ENCODE measurements at places on chromosomes 2 and 18. TPM values are rescaled to one million over a fixed set of nuclear protein-coding genes. Genes with fewer than 3 reads are reported as not detected.

Gene SERPINB7
- total RNA-seq: not detected

DNA sequence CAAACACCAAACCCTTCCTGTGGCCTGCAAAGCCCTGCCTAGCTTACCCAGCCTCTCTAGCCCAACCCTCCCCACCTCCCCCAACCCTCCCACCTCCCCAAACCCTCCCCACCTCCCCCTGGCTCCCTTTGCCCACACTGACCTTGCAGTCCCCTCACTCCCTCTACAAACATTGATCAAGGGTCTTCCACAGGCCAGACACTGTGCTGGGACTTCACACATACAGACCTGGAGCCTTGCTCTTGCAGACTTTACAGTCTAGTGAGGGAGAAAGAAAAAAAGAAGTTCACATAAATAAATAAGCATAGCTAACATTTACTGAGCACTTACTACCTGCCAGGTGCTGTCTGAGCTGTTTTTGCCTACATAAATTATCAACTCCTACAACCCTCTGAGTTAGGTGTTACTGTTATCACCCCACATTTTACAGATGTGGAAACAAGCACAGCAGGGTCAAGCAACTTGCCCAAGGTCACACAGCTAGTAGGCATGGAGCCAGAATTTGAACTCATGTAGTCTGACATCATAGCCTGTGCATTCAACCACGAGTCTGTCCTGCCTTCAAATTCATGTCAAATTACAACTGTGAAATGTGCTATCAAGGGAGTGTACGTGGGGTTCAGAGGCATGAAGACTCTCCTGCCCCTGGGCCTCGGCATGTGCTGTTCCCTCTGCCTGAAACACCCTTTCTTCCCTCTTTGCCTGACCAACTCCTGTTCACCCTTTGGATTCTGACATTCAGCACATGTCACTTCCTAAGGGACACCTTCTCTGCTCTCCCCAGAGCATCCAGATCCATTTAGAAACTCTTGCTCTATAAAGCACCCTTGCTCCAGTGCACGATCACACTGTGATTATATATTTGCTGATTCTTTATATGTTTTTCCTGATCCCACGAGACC lies 209.9 kb downstream of the TNS1 start:
- H3K4me3 ChIP-seq: no peak overlapping the region
- H3K27me3 ChIP-seq: no peaks in the 10 kb centered on the region
- no peak for DNase-seq
- H3K36me3 ChIP-seq: no peaks in the 10 kb centered on the region
- H3K4me1 ChIP-seq: peaks cover 8% of the 10 kb centered on the region

Gene EGR4
- not detected for total RNA-seq

DNA sequence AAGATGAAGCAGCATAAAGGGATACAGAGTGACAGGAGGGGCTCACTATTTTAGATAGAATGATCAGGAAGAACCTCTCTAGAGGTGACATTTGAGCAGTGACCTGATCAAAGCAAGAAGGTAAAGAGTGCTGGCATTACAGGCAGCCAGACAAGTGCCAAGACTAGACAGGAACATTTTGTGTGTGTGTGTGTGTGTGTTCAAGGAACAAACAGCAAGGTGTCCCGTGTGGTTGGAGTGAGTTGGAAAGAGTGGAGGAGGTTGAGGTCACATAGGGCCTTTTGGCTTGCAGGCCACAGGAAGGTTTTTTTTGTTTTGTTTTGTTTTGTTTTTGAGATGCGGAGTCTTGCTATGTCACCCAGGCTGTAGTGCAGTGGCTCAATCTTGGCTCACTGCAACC lies 25.7 kb downstream of the FZD5 start:
- H3K27me3 ChIP-seq: no peaks in the 10 kb centered on the region
- no peak overlapping the region for H3K4me3 ChIP-seq
- no peak for DNase-seq

GRCh38 chr18:42459873-42460272 lies 504.8 kb downstream of the PIK3C3 start:
- no peak overlapping the region for H3K4me3 ChIP-seq
- H3K36me3 ChIP-seq: no peaks in the 10 kb centered on the region
- H3K27ac ChIP-seq: no peak overlapping the region
- no peaks in the 10 kb centered on the region for H3K4me1 ChIP-seq
- no peak for DNase-seq

- no peak overlapping the region for H3K27ac ChIP-seq
- no peaks in the 10 kb centered on the region for H3K36me3 ChIP-seq
- no peak for DNase-seq
Observed at GRCh38 chr2:110852541-110853263, 120.3 kb downstream of the ACOXL start.

Gene EIF2AK2
- 50.1 TPM for total RNA-seq

GRCh38 chr2:215831296-215831913 lies 181.9 kb downstream of the MREG start:
- peak; percentile 67 for DNase-seq
- peaks cover 71% of the 10 kb centered on the region for H3K4me1 ChIP-seq
- H3K27me3 ChIP-seq: no peaks in the 10 kb centered on the region
- no peaks in the 10 kb centered on the region for H3K36me3 ChIP-seq
- no peak overlapping the region for H3K4me3 ChIP-seq

Gene CRYGC
- total RNA-seq: not detected

DNA sequence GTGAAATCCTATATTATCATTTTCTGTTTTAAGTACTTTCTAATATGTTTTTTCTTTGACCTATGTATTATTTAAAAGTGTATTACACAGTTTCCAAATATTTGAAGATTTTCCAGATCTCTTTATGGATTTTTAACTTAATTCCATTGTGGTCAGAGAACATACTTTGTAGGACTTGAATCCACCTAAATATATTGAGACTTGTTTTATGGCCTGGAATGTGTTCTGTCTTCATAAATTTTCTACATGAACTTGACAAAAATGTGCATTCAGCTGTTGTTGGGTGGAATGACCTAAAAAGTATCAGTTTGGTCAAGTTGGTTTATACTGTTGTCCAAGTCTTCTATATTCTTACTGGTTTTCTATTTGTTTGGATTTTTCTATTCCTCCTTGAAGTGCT lies 33.8 kb upstream of the TMEM247 start:
- no peaks in the 10 kb centered on the region for H3K27me3 ChIP-seq
- H3K36me3 ChIP-seq: no peaks in the 10 kb centered on the region
- H3K27ac ChIP-seq: no peak overlapping the region
- H3K4me3 ChIP-seq: no peak overlapping the region
- no peaks in the 10 kb centered on the region for H3K4me1 ChIP-seq
- DNase-seq: no peak

Gene AQP12A
- not detected for total RNA-seq

Gene MOGAT1
- total RNA-seq: not detected

Gene DTNA
- total RNA-seq: 10.0 TPM

Measured in Caco-2 (cell line).